ENCODE measurements at places on chromosomes 13 and 19.

DNA sequence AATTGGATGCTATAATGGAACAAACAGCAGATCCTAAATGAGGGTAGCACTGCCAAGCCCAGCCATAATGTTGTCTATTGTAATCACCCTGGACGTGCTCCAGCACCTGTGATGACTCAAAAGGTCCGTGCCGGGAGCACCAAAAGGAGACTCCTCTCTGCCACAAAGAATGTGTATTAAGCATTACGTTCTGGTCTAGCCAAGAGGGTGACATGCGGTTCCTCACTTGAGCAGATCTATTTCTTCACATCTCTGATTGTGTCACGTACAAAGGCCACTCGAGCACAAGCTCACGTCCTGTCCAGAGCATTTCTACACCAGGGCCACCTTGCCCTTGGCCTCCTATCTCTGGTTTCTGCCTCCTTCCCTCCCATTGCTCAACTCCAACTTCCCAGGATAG lies 219.9 kb upstream of the IRS2 start:
- DNase-seq: no peak

DNA sequence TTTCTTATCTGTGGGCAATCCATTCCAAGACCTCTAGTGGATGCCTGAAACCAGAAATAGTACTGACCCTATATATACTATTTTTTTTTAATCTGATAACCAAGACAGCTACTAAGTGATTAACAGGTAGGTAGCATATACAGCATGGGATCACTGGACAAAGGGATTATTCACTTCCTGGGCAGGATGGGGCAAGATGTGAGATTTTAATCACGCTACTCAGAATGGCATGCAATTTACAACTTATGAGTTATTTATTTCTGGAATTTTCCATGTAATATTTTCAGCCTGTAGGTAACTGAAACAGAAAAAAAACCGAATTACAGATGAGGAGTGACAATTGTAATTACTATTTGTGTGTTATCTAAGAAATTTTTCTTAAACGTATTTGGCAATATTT lies 41.2 kb downstream of the ZIC2 start:
- no peak for DNase-seq

DNA sequence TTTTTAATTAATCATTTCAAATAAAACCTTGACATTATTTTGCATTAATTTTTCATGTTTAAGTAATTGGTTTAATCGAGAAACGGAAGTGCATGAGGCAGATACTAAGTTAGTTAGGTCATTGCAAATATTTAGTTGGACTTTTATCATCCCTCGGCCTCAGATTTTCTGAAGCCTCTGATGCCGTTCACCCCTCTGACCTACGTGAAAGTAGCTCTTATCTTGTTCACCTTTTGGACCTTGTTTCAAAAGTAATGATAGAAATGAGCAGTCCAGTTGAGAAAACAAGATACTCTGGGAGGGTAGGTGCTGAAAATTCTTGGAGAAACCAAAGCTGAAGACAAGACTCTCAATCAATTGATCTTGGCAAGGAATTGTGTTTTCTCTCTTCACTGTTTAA lies 23.0 kb downstream of the LAIR2 start:
- no peak for DNase-seq

GRCh38 chr19:16764793-16765433 lies 45.3 kb downstream of the NWD1 start:
- no peak for DNase-seq

DNA sequence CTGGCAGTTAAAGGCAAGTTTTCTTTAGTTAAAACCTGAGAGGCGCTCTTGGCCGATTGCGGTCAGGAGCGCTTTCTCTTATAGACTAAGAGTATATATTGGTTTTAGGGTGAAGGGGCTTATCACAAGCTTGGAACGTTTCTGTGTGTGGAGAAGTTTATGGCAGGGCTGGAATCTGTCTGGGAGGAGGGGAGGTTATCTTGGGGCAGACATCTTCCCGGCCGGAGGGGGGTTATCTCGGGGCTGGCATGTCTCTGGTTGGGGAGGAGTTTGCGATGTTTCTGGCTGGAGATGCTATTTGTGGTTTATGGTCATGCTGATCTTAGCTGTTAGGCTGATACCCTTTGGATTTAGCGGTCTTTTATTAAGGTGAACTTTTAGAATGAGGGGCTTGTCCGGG lies 18.3 kb downstream of the KDM4B start:
- DNase-seq: no peak

DNA sequence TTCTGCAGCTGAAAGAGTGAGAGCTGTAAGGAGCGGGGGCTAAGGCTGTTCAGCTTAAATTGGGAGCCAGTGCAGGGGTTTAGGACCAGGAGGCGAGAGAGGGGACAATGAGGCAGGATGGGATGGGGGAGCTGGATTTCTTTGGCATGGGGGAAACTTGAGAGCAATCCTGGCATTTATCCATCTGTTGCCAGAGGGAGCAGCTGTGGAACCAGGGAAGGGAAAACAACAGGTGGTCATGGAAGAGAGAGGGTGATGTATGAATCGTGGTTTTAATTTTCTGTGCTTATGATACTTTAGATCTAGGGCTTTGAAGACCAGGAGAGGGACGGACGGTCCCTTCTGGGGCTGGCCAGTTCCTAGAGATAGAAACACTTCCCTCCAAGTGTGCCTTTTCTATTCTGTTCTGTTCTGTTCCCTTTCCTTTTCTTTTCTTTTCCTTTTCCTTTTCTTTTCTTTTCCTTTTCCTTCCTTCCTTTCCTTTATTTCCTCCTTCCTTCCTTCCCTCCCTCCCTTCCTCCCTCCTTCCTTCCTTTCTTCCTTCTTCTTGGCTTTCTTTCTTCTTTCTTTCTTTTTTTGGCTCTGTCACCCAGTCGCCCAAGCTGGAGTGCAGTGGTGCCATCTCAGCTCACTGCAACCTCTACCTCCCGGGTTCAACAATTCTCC lies 16.0 kb upstream of the CCL25 start:
- DNase-seq: no peak

GRCh38 chr19:35882114-35882832 lies 13.9 kb downstream of the APLP1 start:
- no peak for DNase-seq

GRCh38 chr19:47264629-47265028 lies 8.3 kb downstream of the CCDC9 start:
- no peak for DNase-seq

DNA sequence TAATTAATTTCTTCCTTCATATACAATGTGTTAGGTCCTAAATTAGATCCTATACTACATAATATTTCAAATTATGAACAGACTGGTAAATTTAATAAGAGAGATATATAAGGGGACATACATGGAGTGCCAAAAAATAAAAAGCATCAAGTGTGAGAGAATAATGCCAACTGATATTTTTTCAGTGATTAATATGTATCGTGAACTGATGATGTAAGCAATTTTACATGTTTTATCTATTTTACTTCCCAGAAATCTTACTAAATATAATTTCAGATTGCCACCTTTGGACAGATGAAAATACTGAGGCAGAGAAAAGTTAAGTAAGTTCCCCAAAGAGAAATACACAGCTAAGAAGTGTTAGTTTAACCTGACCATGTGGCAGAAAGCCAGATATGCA lies 870.8 kb downstream of the SLITRK5 start:
- DNase-seq: no peak

DNA sequence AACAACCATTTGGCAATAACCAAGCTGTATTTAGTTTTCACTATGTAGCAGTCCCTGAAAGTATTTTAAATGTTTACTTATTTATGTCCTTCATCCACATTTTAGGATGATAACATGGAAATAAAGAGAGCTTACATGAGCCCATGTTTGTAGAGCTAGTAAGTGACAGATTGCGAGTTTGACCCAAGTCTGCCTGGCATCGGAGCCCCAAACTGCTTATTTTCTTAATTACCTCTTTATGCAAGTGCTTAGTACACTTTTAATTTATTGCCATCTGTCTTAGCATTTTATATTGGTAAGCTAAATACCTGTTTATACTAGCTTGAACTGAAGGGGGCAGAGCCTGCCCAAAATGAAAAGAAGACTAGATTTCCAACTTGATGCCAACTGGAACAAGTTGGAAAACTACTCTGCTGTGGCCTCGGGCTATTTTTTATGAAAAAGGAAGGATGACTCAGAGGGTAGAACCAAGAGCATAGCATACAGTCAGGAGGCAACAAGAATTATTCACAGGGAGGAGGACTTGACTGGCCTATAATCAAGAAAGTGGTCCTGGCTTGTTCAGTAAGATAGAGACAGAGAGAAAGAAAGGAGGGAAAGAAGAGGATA lies 150.2 kb downstream of the NDFIP2 start:
- DNase-seq: no peak

DNA sequence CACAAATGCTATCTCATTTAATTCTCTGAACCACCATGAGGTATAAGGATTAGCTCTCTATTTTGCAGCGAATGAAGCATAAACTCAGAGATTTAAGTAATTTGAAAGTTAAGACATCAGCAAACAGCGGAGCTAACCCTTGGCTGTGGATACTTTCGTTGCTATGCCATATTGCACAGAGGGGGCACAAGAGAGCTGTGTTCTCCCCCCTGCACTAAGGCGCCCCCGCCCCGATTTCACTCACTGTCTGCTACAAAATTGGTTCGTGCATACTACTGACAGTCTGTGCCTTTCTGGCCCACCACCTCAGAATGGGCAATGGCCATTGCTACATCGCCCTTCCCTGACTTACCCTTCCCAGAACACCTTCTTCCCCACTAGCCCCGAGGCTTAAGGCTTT lies 105.7 kb upstream of the OBI1 start:
- DNase-seq: no peak

GRCh38 chr19:39262496-39262895 lies 5.7 kb upstream of the IFNL2 start:
- DNase-seq: no peak

GRCh38 chr19:50599427-50599826 lies 31.2 kb upstream of the LRRC4B start:
- DNase-seq: no peak

GRCh38 chr13:96844195-96844594 lies 150.1 kb downstream of the OXGR1 start:
- no peak for DNase-seq

- DNase-seq: no peak
Measured at GRCh38 chr13:89746554-89746953, 1600.9 kb upstream of the MIR17HG start.

GRCh38 chr19:48642862-48643261 lies 3.1 kb downstream of the CA11 start:
- no peak for DNase-seq

DNA sequence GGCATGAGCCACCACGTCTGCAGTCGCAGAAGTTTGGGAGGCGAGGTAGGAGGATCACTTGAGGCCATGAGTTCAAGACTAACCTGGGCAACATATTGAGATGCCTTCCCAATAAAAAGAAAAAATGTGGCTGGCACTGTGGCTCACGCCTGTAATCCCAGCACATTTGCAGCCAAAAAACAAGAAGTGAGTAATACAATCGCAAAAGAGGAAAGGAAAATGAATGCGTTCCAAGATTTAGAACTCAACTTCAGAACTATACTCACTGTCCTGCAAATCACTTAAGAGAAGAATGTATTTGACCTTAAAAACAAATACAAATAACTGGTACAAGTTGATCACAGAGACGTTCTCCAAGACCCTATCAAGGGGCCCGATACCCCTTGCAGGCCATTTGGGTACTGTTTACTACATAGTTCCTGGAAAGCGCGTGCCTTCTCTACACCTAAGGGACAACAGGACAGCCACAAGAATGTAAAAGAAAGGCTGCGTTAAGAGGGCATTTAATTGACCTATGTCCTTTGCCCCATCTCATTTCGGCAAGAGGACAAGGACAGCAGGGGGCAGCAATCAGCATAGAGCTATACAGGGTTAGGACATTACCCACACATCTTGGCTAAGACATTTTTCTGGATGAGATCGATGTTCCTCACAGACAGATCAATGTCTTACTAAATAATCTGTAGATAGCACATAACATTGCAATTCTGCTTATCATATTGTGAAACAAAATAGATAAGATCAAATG lies 41.3 kb downstream of the FLT3 start:
- DNase-seq: peak; percentile 5

DNA sequence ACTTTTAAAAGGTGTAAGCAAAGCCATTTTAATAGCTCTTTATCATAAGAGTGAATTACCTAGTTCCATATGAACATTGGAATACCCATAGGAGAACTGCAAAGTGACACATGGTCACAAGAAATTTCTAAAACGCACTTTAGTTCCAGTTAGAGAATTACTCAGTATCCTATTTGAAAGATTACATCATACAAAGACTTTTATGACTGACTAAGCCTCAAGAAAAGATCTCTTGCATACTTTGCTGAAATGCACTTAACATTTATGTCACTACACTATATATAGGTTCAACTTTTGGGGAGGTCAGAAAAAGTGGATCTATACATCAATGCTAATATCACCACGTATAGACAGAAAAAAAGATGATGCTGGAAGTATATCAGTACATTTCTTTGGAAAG lies 7.1 kb downstream of the PCDH9 start:
- DNase-seq: no peak

GRCh38 chr19:54207676-54207982 lies 7.0 kb downstream of the RPS9 start:
- no peak for DNase-seq

GRCh38 chr19:14404312-14404711 lies 14.8 kb downstream of the DDX39A start:
- DNase-seq: no peak

DNA sequence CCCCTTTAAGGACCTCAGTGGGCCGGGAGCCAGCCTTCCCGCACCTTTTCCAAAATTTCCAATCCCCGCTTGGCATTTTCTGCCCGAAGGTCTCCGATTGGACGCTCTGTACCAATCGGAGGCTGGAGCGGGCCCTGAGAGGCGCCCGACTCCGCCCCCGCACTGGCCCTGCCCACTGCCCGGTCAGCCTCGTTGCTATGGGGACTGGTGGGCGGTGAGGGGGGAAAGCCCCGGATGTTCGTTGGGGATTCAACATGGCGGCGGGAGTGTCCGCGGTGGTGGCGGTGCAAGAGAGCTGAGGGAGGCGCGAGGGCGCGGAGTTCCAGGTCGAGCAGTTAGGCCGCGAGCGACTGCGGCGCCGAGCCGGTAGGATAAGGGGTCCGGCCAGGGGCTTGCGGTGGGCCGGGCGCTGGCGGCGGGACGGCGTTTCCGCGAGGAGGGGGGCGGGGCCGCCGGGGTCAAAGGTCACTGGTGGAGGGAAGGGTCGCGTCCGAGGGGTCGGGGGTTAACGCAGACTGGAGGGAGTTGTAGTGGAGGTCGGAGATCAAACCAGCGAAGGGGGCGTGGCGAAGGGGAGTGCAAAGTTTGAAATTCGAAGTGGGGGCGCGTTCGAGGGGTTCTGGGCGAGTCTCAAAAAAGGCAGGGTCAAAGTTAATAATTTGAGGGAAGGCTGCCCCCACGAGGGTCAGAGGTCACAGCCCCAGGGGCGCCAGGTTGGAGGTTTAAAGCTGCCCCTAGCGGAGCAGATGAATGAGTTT lies at the start of gene PAK4:
Gene PAK4 (plus strand): TSS at position 233 of the 758 bp plus-strand sequence. CDS start 43,768 bp downstream, outside the sequence.
- DNase-seq: peak; percentile 97

DNA sequence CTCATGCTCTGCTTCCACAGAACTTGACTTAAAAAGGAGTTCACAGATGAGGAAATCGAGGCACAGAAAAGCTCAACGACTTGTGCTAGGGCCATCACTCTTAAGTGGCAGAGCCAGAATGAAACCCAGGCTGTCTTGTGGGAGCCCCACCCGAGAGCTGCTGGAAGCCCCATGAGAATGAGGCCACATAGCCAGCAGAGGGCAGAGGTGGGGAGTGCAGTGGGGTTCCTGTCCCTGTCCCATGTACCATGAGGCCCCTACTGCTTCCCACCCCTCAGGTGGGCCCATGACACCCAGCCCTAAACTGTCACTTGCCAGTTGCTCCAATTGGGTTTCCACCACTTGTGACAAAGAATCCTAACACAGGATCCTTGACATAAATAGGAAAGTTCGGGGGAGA lies 175.9 kb downstream of the IRS2 start:
- DNase-seq: no peak

- DNase-seq: no peak
Measured at GRCh38 chr13:73721571-73721970, 412.6 kb downstream of the KLF12 start.

All from activated gamma-delta T cell treated with anti-CD3 and anti-CD28 coated beads, Interleukin-2, amount 50 U/mL, for 16 hours (primary cell).